ENCODE measurements at places on chromosomes 16 and 17.
A peak's percentile ranks its signal among the peaks of the same experiment; 100 is the strongest.

GRCh38 chr16:89823087-89823823 lies 5.0 kb upstream of the SPIRE2 start:
- DNase-seq = no peak

DNA sequence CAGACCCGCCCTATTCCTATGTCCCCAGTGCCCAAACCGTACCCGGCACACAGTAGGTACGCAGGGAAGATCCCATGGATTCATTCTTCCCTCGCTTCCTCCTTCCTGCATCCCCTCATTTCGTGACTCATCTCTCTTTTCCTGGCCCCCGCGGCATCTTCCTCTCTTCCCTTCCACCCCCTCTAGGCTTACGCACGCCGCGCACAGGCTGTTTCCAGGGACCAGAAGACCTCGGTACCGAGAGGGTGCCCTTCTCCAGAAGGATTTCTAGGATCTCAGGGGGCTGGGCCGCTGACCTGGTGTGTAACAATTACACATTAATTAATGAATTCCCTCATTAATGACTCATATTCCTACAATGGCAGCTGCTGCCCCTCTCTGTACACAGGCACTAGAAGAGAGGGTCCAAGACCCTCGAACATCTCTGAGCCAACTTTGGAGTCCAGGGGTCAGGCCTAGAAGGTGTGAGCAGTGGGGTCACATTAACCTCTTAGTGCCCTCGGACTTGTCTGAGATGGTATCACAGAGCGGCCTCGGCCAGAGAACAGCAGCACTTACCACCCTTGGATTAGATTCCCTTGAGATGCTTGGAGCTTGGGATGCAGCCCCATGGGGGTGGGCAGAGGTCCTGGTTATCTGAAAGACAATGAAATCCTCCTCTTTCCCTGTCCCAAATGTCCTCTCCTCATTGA lies 16.8 kb upstream of the PLLP start:
- DNase-seq = no peak

DNA sequence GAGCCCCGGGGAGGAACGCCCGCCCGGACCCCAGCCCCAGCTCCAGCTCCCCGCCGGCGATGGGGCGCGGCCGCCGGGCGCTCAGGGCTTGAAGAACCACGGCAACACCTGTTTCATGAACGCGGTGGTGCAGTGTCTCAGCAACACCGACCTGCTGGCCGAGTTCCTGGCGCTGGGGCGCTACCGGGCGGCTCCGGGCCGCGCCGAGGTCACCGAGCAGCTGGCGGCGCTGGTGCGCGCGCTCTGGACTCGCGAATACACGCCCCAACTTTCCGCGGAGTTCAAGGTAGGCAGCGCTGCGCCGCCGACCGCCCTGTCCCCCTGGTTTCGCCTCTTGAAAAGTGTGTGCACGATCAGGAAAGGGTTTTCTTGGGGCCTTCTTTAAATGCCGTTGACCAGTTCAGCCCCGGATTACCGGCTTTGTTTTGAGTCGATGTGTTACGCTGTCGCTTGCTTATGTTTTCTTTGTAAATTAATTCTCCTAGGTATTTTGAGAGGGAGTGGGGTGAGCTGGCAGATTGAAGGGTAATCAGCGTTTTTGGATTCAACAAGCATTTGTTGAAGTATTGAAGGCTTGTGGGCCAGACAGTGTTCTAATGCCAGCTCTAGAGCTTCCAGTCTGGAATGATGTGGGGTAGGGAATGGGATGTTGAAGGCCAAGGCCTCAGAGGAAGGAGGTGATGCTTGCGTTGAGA lies 681 bp downstream of the USP43 start:
- DNase-seq = peak; percentile 27

GRCh38 chr17:13851889-13852288 lies 217.4 kb upstream of the COX10 start:
- DNase-seq = no peak

DNA sequence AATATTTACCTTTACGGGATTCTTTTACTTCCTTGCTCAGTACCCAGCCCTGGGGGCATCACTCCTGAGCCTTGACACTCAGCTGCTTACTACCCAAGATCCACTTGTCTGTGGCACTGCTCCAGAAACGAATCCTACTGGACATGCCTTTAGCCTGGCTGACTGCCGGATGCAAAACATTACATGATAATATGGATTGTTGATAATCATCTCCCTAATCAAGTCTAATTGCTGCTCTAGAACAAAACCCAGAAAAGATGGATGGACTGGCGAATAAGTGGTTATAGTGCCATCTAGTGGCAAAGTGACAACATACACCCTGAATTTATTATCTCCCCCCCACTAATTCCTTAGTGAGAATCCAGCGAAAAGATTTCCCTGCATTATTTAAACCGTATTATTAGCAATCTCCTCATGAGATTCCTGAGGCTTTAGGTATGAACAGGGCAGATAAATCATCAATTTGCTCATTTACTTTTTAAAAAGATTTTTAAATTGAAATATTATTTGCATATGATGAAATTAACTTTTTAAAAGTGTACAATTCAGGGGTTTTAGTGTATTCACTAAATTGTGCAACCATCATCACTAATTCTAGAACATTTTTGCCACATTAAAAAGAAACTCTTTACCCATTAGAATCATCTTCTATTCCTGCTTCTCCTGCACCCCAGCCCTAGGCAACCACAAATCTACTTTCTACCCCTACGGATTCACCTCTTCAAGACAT lies 61.6 kb downstream of the RGS9 start:
- DNase-seq = no peak

GRCh38 chr17:3803308-3803640 lies 2.3 kb upstream of the ITGAE start:
- DNase-seq = no peak

DNA sequence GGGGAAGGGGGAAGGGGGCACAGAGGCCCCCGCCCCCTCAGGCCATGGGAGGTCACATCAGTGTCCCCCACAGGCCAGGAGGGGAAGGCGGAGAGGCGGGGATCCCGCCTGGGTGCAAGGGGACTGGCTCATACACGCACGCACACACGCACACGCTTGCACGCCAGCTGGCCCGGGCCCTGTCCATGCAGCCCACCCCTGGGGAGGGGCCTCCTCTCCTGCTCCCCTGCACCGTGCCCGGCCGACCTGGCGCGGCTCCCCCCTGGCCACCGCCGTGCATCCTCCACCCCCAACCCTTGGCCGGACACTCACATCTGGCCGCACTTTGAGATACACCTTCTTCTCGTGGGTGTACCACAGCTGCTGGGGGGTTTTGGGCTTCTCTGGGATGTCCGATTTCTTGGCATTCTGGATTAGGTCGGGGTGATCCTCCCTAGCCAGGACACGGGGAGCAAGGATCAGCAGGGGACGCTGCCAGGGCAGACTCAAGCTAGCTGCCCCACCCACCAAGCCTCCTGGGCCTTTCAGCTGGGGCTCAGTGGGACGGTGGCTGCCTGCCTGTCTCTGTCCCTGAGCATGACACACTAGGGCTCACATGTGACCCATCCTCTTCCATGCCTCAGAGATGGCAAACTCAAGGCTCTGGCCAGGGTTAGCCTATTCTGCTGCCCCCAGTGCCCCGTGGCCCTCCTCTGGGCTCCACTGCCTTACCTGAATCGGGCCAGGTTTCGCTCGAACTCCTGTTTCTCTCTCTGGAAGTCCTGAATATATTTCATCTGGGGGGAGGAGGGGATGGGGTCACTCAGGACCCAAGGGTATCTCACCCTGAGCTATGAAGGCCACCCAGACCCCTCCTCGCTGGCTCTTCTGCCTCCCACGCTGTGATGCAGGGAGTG lies 6.7 kb downstream of the UBTF start:
- DNase-seq = no peak
